ENCODE measurements at places on chromosomes 4 and X.

GRCh38 chr4:154958621-154959358, 177.7 kb downstream of the RBM46 start:
- DNase-seq = no peak

GRCh38 chrX:71623714-71624113, 5.4 kb upstream of the CXCR3 start:
- no peak for DNase-seq

GRCh38 chrX:118519411-118520215, 24.0 kb downstream of the DOCK11 start:
- DNase-seq = no peak

DNA sequence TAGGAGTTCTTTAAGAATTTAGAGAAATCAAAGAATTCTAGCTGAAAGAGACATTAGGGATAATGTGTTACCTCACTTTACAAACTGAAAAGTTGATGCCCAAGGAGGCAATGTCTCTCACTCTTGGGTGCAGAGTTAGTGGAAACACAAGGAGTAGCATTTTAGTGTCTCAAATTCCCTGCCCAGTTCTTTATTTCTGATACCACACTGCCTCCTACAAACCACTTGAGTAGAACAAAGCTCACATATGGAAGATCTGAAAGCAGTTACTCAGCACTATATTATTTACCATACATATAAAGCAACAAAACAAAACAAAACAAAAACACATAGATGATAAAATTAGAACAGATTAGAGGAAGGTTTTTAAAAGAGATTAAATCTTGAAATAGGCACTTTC, 124.2 kb downstream of the REELD1 start:
- DNase-seq = no peak

GRCh38 chr4:21248331-21248730, 548.1 kb downstream of the PACRGL start:
- no peak for DNase-seq

- DNase-seq = no peak
These were observed 8.0 kb downstream of the HHIP start for GRCh38 chr4:144653781-144654545.

DNA sequence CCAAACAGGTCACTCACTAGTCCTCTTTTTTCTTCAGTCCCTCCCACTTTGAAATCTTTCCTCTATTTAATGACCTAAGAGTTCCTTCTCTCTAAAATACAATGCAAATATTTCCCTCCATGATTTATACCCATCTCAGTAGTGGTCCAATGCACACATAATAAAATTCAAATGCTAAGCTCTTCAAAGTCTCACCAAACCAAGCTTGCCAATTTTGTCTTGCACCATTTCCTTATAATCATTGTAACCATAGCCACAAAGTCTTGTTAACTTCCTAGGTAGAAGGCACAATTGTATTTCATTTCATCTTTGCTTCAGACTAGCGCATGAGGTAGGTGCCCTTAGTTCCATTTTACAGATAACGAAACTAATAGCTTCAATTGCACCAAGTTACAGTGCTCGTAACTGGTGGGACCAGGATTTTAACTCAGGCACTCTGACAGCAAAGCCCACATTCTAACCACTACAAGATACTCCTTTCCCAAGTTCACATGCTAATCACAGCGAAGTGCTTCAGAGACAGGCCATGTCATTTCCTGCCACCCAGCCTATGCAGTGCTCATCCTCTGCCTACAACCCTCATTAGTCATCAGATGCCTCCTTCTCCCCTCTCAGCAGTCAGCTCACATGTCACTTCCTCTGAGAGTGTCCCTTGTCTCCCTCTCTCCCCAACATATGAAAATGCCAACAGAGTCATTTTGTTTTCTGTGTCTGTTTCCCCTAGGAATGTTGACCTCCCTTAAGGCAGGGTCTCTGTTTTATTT, 66.9 kb upstream of the PPARGC1A start:
- DNase-seq = no peak

GRCh38 chrX:42050345-42050744, 127.0 kb upstream of the CASK start:
- DNase-seq = no peak

GRCh38 chrX:43005561-43005960, 227.6 kb upstream of the PPP1R2C start:
- DNase-seq = no peak

- DNase-seq = no peak
These were observed 137.8 kb downstream of the SCFD2 start for GRCh38 chr4:53228036-53228435.

- no peak for DNase-seq
These were observed 698.7 kb downstream of the CCSER1 start for GRCh38 chr4:90825849-90826248.

GRCh38 chr4:16205298-16206164, 20.7 kb downstream of the TAPT1 start:
- no peak for DNase-seq

GRCh38 chr4:96593422-96593821, 753.5 kb downstream of the PDHA2 start:
- no peak for DNase-seq

DNA sequence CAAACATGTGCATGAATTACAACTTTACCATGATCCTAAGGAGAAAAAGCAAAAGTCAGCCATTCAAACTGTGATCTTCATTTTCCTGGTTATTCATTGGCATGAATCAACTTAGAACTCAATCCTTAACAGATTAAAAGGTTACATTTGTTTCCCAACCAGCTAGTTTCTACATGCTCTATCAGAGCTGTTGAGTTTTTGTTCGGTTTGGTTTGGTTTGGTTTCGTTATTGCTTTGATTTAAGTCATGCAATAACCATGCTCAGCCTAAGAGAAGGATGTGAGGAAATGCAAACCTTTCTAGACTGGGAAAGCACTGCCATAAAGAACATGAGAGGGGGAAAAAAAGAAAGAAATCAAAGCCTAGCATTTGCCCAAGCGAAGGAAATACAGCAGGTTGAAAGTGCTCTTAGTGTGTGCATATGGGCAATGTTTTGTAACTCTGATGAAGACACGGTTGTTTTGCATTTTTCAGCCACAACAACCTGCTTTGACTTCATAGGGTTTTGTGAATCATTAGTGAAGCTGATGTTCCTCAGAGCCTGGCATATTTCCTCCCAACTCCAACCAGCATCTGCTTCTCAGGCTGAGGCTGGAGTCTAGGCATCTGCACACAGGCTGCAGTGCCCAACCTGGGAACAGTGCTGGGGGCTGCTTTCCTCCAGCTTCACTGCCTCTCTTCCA, 234.3 kb downstream of the ZNF674 start:
- no peak for DNase-seq

DNA sequence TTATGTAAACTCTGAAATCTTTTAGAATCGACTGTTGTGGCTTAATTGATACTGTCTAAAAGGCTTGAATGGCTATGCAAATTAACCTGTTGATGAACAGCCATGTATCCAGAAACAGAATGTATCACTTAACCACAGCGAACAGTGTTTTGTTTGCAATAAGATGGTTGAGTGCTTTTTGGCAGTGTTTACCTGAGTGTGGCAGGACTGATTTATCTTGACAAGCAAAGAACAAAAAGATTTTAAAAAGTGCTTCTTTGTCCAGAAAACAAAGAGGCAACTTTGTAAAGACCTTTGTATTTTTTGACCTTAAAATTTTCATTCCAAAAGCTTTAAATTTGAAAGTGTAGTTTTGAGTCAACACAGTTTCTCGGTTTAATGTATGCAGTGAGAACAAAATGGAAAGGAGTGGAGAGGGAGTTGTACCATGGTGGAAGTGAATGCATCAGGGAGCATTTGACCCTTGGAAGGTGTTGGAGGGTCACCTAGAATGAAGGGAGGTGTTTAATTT, 18.0 kb downstream of the ARHGAP10 start:
- DNase-seq = no peak

DNA sequence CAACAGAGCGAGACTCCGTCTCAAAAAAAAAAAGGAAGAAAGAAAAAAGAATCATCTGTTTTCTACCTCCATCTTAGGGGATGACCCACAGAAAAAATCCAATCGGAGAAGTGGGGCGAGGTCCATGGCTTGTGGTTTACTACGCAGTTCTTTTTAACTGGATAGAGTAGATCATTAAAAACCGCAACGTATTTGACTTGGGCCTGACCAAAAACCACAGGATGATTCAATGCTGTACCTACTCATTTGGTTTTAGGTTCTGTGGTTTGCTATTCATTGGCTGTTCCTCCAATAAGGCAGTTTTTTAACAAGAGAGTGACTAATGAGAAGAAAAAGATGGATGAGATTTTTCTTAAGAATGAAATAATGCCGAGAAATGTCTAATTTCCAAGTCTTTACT, 83.7 kb downstream of the FREM3 start:
- DNase-seq = no peak

DNA sequence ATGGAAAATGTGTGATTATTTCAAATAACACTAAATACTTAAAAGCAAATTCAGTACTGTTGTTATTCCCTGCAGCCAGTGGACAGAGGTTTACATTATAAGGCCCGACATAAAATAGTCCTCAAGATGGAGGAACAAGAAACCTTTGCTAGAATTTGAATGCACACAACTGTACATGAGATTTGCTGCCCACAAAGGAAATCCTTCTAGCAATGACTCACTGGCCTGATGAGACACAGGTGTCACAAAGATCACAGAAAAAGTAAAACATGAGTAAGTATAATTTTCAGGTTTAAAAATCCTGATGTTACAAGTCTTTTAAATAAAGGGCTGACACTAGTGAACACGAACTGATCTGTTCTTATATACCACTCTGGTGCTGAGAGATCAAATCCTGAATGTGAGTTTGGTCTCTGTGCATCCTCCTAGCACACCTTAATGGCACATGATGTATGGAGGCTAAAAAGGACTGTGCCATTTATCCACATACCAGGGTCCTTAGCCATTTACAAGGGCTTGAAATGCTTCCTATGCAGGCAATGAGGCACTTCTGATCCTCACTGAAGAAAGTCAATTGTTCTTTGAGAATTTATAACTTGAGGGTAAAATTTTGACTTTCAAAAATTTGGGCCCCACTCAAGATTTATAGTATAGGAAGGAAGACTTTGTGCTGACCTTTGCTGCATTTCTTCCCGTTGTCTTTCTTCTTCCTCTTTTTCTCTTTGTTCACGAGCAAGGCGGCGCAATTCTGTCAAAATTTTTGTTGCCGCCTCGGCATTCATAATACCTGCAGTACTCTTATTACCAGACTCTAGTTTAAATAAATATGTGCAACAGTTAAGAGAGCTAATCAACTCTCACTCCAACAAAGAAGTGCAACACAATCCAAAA, 23.0 kb downstream of the MAP7D3 start:
- DNase-seq = no peak

GRCh38 chr4:90120037-90120436, 7.2 kb upstream of the CCSER1 start:
- no peak for DNase-seq

DNA sequence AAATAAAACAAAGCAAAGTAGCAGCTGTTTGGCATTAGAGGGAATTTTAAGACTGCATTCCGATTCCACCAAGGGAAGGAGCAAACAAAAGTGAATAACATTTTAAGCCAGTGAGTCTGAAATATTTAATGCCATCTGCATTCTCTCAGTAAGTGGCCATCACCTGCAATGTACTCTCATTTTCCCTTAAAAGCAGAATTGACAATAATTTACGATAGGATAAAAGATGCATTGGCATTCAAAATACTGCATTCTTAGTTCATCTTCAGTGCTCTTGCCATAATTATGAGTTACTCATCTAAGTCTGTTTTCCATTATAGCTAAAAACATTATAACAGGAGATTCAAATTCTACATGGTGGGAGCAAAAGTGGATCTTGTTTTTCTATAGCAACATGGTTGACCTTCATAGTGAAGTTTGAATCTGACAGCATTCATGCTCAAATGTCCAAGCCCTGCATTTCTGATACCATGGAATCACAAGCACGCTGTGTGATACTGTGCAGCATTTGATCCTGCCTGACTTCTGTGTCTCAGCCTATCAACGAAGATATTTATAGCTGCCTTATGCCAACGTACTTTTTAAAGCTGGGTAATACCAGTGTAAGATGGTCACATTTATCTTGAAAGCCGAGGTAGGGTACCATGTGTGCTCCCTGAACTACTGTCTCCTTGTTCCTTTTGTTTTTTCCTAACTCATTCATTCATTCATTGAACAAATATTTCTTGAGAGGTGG, 355.3 kb upstream of the IGFBP7 start:
- no peak for DNase-seq

DNA sequence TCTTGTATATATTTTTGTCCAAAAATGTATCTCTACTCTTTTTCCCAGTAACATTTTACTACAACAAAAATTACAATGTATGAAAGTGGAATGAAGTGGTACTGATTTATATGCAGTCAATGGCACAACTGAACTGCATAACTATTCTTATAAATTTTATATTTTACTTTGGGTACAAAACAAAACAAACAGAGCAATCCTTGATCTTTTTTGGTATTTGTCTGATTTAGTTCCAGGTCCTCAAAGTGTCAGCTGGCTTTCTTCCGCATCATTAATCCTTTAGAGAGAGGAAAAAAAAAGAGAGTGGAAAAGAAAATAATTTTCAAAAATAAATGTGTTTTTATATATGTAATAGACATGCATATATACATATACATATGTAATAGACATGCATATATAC, 252.4 kb upstream of the SLIT2 start:
- DNase-seq = no peak

- no peak for DNase-seq
These were observed 20.6 kb downstream of the SLC39A8 start for GRCh38 chr4:102324730-102325129.

DNA sequence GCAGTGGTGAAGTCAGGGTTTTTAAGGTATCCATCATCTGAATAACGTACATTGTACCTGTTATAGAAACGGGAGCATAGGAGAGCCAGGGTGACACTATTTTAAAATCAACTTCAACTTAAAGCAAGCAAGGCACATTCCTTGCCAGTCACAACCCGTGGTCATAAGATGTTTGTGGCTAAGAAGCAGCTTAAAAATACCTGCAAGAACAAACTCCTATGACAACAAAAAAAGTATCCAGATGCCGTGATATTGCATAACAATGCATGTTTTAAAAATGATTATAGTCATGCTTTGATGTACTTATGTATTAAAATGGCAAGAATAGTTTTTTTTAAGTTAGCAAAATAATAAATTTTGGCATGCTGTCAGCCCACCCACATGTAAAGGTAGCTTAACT, 16.5 kb upstream of the SYNPO2 start:
- DNase-seq = no peak

GRCh38 chr4:155774033-155774432, 15.2 kb downstream of the GUCY1B1 start:
- DNase-seq = no peak

- no peak for DNase-seq
These were observed 4.1 kb downstream of the ZNF280C start for GRCh38 chrX:130264573-130264972.

DNA sequence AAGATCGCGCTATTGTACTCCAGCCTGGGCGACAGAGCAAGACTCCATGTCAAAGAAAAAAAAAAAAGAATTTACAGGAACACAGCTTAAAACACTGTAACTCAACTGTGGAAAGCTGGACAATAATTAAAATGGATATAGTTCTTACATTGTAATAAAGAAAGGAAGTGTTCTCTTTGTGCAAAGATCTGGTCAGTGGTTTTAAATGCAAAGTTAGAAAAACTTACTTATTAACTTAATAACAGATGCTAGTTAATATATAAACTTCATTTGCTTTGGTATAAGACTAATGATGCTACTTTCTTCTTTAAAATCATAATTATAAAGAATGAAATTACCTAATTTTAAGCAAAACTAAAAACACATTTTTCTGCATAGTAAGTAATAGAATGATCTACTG, 2024.1 kb upstream of the TENM3 start:
- DNase-seq = no peak

- DNase-seq = no peak
These were observed 5.9 kb upstream of the HPGD start for GRCh38 chr4:174528226-174528625.

- DNase-seq = no peak
These were observed 365.4 kb upstream of the TECRL start for GRCh38 chr4:64774626-64775025.

GRCh38 chrX:36431819-36432218, 512.3 kb downstream of the CFAP47 start:
- DNase-seq = no peak

Measured in frontal cortex (tissue), 4 donors.